ENCODE measurements at places on chromosomes 12 and 14.

- DNase-seq, result no peak
Measured at GRCh38 chr12:69168828-69169227, 70.5 kb upstream of the CPSF6 start.

DNA sequence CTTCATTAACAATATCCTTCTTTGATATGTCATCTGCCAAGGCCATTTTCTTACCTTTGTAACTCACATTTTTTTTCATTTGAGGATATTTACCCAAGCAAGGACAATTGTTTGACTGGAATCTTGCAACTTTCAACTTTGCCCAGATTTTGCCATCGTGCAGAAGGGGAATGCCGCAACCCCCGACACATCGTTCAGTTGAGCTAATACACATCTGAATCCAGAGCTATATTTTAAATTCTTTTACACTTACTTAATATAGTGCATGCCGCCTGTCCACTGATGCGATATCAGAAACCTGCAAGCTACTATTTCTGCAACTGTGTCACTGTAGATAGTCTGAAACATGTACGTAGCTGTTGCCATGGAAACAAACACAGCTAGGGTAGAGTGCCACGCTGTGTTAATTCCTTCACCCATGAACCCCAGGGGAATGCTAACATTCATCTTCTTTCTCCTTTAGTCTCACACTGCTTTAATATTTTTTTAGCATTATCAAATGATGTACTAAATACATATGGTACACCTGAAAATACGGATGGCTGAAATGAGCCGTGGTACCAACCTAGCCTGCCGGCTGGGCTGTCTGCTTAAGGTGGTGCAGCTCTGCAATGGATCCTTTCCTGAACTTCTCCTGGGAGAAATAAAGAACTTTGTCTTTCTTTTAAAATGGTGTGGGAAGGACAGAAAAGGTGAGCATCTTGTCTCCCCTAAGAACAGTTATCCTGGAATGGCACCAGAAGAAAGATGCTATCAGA, 77.0 kb upstream of the FOXN3 start:
- no peak for DNase-seq

DNA sequence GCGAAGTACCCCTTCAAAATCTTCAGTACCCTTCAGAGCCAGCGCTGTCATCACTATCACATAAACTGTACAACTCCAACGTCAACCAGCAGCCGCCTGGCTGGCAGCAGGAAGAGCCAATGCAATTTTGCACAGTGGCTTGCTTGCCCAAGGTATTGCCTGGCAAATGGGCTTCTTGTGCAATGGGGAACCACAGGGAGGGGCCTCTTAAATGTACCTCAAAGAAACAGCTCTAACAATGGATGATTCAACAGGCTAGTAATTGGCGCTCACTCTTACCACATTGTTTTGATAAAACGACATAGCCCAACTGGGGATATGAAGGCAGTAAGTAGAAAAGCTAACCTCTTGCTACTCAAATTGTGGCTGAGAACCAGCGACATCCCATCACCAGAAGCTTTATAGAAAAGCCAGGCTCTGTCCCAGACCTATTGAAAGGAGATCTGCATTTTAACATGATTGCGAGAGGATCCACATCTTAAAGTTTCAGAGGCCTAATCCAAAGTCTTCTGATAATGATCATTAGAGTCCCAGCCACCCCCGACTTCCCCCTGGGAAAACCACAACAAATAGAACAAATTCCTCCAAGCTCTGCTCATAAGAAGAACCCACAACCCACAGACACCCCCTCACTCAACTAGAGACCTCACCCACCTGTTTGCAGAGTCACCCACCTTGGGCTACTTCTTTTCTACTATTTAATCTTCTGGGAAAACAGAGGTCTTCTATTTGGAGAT, 125.3 kb upstream of the HIF1A start:
- peak; percentile 74 for DNase-seq

DNA sequence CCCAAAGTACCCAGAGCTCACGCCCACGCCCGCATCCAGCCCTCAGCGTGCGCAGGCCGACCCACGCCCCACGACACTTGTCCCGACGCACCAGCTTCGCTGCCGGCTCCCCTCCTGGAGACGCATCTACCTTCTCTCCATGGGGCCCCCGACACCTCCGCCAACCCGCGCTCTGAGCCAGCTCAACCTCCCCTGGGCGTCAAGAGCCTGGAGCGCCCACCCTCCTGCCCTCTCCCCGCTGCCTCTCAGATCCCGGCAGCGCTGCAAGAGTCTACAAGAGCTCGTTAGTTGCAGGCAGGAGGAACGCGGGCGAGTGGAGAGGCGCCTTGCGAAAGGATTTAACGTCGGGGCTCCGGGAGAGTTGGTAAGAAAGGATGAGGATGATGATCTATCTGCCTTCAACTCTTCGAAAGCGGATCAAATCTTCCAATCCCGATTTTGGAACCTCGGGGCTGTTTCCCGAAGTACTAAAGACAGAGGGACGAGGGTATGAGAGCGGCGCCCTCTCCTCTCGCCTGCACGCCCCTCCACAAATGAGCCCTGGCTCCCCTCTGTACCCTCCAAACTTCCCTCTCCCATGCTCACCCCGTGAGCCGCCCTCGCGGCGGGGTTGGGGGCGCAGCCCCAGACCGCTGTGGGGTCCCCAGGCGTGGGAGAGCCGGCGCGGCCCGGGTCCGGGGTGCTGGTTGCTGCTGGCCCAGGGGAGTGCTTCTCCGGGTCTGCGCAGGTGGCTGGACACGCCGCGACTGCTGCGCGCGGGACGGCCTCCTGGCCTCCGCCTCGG, 979 bp downstream of the LTBP2 start:
- no peak for DNase-seq

DNA sequence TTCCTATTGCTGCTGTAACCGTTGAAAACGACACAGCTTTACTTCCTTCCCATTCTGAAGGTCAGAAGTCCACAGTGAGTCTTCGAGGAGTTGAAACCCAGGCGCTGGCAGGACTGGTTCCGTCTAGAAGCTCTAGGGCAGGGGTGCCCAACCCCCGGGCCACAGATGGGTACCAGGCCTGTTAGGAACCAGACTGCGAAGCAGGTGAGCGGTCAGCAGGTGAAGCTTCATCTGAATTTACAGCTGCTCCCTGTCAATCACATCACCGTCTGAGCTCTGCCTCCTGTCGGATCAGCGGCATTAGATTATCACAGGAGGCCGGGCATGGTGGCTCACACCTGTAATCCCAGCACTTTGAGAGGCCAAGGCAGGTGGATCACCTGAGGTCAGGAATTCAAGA, 12.6 kb upstream of the SFSWAP start:
- DNase-seq, result no peak

GRCh38 chr14:68583548-68584280, 209.2 kb downstream of the ZFP36L1 start:
- no peak for DNase-seq

DNA sequence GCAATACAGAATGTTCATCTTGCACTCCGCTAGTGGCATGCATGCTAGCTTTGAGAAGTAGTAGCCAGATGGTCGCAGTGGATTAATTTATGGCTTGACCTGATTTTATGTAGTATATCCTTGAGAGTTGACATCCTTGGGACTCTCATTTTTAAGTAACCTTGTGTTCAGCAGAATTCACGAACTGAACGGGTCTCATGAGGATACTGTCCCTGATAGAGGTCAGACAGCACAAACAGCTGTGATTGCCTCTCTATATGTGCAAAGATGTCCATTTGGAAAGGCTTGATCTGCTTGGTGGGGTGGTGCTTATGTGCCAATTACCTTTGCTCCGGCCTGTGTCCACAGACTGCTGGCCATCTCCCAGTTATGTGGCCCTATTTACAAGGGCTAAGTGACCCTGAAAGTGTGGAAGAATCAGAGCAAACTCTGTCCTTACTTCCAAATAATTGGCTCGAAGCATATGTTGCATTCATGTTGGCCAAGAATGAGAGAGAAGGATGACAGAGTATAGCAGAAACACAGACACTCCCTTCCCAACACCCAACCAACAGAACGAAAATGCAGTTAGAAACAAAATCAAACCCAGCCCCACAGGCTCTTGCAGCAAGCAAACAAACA, 167.1 kb downstream of the CRADD start:
- no peak for DNase-seq
